ENCODE measurements at places on chromosomes 16 and 17.

DNA sequence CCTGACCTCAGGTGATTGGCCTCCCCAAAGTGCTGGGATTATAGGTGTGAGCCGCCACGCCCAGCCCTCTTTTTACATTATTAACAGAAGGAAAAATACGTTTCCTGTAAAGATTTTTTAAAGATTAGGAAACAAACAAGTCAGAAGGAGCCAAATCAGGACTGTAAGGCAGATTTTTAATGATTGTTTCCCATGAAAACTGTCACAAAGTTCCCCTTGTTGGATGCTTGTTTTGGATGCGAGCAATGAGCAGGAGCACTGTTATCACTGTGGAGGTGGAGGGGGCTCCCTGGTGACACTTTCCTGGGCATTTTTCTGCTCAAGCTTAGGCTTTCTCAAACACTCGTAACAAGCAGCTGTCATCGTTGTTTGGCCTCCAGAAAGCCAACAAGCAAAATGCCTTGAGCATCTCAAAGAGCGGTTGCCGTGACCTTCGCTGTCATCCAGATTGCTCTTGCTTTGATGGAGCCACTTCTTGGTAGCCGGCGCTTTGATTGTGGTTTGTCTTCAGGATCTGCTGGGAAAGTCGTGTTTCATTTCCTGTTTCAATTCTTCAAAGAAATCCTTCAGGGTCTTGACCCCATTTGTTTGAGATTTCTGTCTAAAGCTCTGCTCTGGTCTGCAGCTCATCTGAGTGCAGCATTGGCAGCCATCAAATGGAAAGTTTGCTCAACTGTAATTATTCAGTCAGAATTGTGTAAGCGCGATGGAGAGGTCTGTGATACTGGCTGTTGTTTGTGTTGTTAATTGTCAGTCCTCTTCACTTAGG lies 128.7 kb downstream of the RPTOR start:
- DNase-seq = no peak

DNA sequence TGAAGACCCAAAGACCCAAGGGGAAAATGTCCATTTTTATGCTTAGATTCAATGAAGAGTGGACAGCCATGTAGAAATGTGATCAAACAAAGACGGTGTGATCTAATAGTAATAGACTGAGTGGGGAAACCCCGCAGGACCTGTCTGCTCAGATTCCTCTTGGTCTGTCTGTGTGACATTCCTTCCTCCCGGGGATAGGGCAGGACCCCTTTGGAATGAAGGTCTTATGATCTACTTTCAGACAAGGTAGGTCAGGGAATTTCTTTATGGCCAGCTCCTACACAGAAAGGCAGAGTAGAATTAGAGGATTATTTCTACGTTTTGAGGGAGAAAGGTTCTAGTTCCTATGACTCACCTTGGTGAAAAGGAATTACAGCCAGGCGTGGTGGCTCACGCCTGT lies 267.6 kb downstream of the STX8 start:
- no peak for DNase-seq

DNA sequence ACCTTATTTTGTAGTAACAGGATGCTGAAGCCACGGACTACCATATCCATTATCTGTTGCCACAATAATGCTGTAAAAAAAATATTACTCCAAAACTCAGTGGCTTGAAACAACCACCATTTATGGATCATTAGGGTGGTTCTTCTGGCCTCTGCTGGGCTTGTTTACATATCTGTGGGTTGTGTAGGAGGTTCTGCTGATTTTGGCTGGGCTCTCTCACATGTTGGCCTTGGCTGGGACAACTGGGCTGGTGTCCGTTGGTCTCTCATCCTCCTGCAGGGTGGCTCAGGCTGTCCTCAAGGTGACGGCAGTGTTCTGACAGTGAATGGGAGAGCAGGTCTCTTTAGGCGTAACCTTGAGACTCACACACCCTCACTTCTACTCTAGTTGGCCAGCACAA lies 76.0 kb downstream of the GPR139 start:
- no peak for DNase-seq

DNA sequence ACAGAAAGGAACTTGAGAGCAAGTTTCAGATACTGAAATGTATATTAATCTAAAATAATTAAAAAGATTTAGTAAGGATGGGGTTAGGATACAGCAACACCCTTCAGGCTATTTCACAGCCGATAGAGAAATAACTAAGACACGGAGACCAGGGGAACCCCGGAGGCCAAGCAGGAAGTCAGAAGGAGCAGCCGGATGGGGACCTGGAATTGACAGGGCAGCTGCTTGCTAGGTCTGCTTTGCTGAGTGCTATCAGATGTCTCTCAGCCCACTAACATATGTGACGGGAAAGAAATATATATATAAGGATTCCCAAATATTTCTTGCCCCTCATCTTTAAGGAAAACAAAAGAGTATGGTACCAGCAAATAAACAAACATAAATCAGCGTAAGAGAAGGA lies 154.1 kb upstream of the CDH5 start:
- DNase-seq = no peak

- DNase-seq = no peak
Observed at GRCh38 chr16:85413691-85414663, 199.1 kb upstream of the GSE1 start.

DNA sequence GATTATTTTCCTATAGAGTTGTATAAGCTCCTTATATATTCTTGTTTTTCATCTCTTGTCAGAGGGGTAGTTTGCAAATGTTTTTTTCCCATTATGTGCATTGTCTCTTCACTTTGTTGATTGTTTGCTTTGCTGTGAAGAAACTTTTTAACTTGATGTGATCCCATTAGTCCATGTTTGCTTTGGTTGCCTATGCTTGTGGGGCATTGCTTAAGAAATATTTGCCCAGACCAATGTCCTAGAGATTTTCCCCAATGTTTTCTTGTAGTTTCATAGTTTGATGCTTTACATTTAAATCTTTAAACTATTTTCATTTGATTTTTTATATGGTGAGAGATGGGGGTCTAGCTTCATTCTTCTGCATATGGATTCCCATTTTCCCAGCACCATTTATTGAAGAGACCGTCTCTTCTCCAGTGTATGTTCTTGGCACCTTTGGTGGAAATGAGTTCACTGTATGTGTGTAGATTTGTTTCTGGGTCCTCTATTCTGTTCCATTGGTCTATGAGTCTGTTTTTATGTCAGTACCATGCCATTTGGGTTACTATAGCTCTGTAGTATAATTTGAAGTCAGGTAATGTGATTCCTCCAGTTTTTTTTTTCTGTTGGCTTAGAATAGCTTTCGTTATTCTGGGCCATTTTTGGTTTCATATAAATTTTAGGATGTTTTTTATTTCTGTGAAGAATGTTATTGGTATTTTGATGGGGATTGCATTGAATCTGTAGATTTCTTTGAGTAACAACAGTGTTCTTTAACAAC lies 165.8 kb downstream of the ABCA8 start:
- DNase-seq = no peak

- no peak for DNase-seq
Observed at GRCh38 chr17:6641247-6641863, 495 bp downstream of the TXNDC17 start.

DNA sequence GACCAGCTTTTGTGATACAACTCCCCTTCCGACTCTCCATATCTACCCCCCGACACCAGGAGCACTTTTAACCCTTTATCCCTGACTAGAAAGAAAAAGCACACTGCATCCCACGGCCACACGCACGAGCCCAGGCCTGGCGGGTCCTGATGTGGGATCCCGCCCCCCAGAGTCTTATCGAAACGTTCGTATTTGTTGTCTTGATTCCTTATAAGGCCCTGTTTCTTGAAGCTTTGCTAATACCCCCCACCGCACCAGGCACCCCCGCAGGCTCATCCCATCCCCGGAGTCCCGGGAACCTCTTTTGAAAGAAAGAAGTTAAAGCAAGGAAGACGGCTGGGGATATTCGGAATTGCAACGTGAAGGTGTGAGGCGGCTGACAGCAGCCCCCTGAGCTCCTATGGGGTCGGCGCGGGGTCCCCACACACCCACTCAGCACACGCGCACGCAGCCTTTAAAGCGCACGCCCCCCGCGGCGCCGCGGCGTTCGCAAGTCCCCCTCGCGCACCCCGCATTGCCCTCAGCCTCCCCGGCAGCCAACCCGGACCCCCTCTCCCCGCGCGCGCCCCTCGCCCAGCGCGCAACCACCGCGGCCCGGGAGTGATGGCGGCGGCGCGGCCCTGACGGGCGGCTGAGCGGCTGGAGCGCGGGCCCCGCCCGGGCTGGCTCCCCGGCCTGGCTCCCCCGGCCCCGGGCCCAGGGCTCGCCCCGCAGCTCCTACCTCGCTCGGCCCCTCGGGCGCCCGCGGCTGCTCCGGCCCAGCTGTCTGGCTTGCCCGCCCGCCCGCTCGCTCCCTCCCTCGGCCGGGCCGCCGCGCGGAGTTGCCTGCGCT lies 448 bp downstream of the STAT5B start:
- peak; percentile 40 for DNase-seq

DNA sequence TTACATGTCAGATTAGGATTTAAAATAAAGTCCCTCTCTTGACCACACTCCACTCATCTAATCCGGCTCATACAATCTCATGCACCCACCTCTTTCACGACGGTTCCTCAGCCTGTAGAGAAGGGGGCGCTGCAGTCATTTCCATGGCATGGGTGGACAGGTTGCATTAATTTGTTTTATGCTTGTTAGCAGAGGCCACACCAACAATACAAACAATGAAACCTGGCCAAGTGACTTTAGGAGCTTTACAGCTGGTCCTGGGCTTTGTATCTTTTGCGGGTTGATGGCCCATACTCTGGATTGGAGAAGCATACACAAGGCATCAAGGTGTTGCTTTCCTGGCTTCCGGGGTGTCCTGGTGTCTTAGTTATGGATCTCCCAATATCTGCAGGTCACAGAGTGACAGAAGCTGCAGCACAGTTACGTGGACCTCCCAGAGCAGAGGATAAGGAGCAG lies 9.7 kb upstream of the SNF8 start:
- DNase-seq = no peak

DNA sequence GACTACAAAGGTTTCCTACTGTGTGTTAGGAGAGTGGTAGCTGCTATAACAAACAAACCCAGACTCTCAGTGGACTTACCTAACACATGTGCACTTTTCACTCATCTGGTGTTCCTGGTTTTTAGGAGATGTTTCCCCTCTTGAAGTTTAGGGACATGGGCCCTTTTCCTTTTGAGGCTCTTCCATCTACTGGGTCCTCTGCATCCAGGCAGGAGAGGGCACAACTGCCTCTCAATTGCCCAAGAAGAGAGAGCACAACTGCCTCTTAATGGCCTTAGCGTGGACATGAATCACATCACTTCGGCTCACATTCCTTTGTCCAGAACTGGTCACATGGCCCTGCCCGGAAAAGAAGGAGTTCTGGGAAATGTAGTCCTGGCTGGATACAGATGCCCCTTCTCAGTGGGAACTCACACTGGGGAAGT lies 9.8 kb upstream of the TNRC6C start:
- no peak for DNase-seq

DNA sequence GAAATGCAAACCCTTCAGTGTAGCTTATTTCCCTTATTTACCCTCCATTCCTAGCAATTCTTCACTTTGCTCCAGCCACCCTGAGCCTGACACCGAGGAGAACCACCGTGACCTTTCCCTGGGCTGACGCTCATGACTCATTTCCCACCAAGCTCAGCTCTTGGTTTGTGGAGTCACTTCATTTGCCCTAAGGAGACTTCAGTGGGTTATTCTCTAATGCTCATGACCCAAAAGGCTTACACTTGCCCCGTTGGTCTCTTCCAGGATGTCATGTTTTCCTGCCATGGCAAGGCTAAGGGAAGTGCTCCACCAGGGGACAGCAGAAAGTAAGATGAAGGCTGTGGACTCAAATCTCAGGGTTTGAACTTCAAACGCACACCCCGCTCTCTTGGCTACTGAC lies 161.0 kb downstream of the CBLN1 start:
- DNase-seq = no peak

DNA sequence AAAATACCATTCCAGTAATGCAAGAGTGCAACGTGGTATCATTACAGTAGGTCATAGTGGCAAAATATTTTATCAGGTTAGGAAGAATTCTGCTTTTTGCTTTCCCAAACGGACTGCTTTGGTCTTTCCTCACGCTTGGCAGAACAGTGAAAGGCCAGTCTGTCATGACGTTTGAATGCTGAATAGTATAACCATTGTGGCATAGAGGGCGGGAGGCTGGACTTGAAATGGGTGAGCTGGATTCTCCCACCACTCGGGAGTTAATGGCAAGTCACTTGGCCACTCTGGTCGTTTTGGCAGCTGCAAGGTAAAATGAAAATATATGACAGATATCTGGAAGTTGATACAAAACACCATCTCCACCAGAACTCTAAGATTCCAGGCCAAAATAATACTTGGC lies 391.2 kb downstream of the MAF start:
- DNase-seq = no peak

Data from activated CD4-positive, alpha-beta T cell treated with anti-CD3 and anti-CD28 coated beads, Interleukin-2, Interleukin-6, amounts not matched to agents 100 ng/mL and 50 ng/mL, durations not matched to agents 16 hours and 8 hours (primary cell).